ENCODE measurements at places on chromosomes 3 and 15.

DNA sequence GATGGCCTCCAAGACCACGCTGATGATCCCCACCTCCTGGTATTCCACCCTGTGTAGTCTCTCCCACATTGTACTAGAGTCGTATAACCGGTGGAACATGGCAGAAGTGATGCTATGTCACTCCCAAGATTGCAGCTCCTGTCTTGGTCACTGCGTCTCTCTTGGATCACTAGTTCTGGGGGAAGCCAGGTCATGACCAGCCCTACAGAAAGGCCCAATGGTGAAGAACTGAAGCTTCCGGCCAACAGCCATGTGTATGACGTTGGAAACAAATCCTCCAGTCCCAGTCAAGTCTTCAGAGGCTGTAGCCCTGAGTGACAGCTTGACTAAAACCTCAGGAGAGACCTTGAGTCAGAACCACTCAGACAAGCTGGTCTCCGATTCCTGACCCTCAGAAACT lies 61.9 kb upstream of the FNDC3B start:
- no peak for DNase-seq

DNA sequence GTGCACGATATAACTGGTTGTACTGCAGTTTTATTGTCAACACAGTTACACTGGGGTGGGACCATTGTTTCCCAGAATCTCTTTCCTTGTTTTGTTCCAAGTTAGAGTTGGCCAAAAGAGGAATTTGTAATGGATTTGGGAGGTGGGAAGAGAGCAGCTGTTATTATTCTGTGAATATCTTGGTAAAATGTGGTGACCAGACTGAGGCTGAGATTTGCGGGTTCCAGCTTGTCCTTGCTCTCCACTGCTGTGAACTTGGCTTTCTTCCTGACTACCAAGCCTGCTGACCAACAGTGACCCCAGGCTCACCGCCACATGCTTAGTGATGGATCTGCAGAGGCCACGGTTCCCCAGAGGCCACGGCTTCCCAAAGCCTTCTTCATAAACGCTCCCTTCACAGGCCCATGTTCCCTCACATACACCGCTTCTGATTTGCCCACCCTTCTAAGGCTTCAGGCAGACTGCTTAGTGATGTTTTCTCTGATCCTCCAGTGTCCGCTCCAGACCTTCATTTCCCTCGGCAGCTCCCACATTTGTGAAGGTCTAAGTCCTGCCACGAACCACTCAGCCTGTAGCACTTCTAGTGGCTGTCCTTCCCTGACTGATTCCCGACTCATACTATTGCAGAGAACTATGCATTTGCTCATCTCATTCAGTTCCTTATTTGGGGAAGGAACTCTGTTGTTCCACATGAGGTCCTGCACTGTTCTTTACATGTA lies 525.5 kb upstream of the RGMA start:
- no peak for DNase-seq

GRCh38 chr3:109851854-109852253 lies 514.5 kb upstream of the DPPA4 start:
- DNase-seq, result no peak

- no peak for DNase-seq
These were observed 1054.2 kb downstream of the NAALADL2 start for GRCh38 chr3:175913286-175913685.

- peak; percentile 71 for DNase-seq
These were observed 420 bp downstream of the SLC27A2 start for GRCh38 chr15:50182219-50183013.

DNA sequence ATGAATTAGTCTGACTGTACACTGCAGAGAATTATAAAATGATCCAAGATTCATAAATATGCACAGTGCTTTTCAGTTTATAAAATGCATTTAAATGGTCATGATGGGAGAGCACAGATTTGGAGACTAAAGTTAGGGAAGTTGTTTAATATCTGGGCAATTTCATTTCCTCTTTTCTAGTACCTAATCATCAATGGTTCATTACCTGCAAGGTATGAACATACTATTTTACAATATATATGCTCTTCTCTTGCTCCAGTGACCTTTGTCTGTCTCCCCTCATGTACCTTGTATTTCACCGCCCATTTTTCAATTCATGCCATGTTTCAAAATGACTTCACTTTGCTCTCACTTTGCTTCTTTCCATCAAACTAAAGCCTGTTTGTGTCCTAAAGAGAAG lies 114.5 kb downstream of the SUCNR1 start:
- DNase-seq, result no peak

- no peak for DNase-seq
These were observed 154.5 kb upstream of the NSMCE3 start for GRCh38 chr15:29424118-29424517.

- no peak for DNase-seq
These were observed 742.0 kb upstream of the CCDC54 start for GRCh38 chr3:106635271-106635670.

DNA sequence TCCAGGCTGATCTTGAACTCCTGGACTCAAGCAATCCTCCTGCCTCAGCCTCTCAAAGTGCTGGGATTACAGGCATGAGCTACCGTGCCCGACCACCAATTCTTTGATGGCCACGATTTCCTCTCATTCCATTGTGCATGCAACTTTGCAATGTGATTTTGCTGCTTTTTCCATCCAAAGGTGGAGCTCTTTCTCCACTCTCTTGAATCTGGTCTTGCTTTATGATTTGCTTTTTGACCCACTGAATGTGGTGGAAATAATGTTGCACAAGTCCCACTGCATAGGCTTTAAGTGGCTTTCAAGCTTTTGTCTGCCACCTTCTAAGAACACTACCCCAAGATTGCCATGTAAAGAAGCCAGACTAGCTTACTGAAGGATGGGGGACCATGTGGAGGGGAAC lies 10.6 kb downstream of the RPS27L start:
- DNase-seq, result no peak

DNA sequence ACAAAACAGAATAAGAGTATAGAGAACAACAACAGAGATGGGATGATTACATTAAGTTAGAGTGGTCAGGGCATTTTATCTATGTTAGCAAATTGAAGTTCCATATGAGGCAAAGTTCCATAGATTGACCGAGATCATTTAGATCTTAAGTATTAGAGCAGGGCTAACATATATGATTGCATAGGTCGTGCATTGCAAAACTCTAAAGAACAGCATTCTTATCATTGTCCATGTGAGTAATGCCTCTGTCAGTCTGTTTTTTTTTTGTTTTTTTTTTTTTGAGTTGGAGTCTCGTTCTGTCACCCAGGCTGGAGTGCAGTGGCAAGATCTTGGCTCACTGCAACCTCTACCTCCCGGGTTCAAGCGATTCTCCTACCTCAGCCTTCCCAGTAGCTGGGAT lies 341.7 kb upstream of the KCNH8 start:
- no peak for DNase-seq

GRCh38 chr3:17077606-17078005 lies 192.9 kb downstream of the PLCL2 start:
- no peak for DNase-seq

DNA sequence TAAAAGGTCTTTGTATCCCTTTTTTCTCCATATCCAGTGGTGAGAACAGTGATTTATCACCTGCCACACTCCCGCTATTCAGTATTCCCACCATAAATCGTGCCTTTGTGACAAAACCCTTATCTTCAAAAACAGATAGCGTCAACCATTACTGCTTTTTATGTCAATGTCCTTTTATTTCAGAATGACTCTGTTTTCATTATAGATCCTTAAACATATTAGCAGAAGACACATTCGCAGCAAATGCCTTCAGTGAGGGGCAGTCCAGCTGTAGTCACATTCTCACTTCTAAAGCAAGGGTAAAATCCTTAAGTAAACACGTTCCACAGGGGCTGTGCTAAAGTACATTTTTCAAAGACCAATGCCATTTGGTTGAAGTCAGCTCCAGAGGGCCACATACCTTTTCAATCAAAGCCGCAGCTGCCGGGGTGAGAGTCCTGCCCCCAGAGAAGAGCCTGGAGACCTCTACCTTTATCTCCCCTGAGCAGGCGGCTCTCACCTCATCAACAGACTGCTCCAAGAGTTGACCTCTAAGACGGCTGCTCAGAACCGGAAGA lies 53.4 kb downstream of the PDZRN3 start:
- peak; percentile 71 for DNase-seq

- no peak for DNase-seq
These were observed 15.6 kb downstream of the IQCB1 start for GRCh38 chr3:121819236-121819635.

- no peak for DNase-seq
These were observed 180.4 kb upstream of the NR2E3 start for GRCh38 chr15:71629781-71630474.

DNA sequence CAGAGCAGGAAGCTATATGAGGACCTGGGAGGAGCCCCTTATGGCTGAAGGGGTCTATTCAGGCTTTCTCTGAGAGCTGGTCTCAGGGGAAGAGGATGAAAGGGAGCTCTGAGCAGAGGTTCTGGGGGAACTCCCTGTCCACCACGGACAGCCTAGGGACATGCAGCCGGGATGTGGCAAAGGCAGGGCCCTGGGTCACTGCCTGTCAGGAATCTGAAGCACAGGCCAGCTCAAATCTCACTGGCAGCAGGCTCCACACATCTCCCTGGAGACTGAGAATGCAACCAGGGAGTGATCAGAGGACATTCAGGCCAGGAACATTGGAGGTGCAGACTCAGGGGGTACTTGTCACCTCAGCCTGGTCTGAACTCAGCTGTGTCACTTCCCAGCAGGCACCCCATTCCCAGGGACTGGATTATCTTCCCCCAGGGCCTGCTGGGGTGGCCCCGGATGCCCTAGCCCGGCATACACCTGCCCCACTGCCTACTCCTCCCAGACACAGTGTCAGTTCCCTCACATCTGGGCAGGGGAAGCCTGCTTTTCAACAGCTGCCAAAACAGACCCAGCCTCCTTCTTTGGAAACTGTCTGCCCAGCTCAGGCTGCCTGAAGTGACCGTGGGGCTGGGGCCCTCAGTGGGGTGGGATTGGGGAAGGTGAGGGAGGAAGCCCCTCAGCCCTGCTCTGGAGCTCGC lies 18.3 kb upstream of the SEMA3F start:
- DNase-seq, result no peak

GRCh38 chr3:4999531-5000184 lies 20.4 kb downstream of the BHLHE40 start:
- peak; percentile 8 for DNase-seq

DNA sequence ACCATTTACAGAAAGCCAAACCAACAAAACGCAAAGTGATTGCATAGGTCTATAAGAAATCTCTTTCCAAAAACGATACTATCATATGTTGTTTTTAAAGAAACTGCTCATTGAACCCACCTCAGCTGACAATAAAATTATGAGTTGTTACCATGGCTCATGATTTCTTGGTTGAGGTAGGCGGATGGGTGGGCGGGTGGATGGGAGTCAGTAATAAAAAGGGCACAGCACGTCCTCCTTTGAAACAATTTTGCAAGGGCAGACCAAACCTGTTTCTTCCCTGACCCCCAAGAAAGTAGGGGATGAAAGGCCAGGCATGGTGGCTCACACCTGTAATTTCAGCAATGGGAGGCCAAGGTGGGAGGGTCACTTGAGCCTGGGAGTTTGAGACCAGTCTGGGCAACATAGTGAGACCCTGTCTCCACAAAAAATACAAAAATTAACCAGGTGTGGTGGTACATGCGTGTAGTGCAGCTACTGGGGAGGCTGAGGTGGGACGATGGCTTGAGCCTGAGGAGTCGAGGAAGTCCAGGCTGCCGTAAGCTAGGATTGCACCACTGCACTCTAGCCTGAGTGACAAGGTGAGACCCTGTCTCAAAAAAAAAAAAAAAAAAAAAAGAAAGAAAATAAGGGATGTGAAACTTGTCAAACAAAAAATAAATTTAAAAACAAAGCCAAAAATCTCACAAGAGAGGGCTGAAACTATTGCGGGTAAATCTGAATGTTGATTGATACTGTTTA lies 2.1 kb downstream of the ABHD10 start:
- DNase-seq, result no peak

GRCh38 chr15:88686166-88686565 lies 47.4 kb downstream of the ISG20 start:
- no peak for DNase-seq
